Stimulated activated CD4-positive, alpha-beta T cell treated with anti-CD3 and anti-CD28 coated beads, Interleukin-1b, Interleukin-23, amount 100 ng/mL, for 24 hours (primary cell): ENCODE measurements at places on chromosomes 12 and 14.

GRCh38 chr12:120095736-120096135, 20.8 kb downstream of the RAB35 start:
- DNase-seq = no peak

DNA sequence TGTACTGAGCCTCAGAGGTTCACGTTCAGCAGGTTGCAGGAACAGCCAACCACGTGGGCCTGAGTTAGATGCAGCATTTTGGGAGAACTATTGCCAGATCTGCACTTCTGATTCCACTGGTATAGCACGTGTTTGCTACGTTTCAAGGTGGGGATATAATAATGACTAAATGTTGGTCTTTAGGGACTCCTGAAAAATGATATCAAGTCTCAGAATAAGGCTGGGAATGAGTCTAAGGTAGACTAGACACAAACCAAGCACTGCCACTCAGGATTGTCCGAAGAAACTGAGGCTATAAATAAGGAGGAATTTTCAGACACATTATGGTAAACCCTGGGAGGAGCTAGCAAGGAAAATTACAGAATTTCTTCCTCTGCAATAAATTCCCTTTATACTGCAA, 98.1 kb downstream of the ESR2 start:
- no peak for DNase-seq

- DNase-seq = no peak
These were observed 198.6 kb downstream of the ESR2 start for GRCh38 chr14:64095620-64096019.

DNA sequence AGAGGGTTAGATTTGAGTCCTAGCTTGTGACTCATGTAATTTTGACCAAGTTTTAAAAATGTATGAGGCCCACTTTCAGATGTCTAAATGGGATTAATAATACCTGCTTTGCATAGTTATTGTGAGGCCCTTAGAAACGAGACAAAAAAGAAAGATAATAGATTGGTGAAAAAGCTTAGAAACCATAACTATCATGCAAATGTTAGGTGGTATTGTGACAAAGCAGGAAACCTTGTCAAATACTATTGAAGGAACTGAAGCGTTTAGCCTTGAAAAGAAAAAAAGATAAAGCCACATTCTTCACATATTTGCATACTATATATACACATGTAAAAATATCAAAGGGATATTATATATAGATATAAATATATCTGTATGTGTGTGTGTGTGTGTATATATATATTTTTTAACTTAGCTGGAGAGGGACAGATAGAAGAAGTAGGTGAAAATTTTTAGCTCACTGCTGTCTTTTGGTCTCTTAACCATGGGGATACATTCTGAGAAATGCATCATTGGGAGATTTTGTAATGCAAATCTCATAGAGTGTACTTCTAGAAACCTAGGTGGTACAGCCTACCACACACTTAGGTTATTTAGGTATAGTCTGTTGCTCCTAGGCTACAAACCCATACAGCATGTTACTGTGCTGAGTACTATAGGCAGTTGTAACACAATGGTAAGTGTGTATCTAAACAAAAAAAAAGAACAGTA, 270.3 kb downstream of the CCDC91 start:
- DNase-seq = no peak

DNA sequence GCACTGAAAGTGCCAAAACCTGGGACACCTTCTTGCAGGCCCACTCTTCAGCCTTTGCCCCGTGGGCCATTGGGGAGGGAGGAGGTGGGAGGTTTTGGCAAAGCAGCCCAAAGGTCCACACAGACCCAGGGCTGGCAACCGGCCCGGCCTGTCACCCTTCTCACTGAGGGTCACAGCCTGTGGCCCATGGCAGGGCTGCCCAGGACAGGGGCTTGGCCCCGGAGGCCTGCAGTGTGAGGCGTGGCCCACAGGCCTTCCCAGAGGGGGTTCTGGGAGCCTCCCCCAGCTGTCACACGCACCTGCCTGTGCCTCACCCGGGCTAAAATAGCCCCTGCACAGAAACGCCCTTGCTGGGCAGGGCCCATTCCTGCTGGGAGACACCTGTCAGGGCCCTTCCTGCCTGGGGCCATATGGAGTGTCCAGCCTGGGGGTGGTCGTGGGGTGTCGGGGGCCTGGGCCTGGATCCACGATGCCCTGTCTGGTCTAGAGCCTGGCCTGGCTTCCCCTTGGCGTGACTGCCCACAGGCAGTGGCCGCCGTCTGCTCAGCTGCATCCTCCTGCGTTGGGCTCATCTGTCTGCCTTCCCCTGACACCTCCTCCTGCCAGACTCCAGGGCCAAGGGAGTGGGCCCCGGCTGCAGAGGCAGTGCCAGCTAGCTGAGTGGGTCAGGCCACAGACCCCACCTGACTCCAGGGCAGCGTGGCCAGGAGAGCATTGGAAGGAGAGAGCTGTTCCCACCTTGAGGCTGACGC, 19.2 kb downstream of the PACS2 start:
- DNase-seq = no peak

DNA sequence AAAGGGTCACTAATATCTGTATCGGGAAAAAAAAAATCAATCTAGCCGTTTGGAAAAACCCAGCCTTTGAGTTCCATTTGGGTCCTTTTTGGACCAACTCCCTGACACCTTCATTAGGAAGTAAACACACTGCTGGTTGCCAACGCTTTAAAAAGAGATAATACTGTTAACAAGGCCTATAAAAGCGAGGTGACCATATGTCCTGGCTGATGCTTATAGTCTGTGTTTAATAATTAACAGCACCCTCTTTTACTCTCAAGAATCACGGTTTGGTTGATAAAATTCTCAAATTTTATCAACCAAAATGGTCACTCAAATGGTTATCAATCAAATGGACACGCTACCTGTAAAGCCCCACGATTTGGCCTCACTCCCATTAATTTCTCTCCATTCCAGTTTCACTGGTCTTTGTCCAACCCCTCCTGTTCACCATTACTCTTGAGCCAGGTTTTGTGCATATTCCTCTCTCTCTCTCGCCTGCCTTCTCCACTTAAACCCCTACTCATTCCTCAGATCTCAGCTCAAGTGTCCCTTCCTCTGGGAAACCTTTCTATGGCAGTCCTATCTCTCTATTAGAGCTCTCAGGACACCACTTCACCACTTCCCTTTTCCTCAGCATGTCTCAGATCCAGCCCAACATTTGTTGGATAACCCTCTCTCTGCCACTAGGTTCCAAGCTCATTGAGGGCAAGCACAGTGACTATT, 9.5 kb downstream of the BTG1 start:
- DNase-seq = no peak

GRCh38 chr12:75658286-75658685, 146.9 kb upstream of the KRR1 start:
- no peak for DNase-seq

DNA sequence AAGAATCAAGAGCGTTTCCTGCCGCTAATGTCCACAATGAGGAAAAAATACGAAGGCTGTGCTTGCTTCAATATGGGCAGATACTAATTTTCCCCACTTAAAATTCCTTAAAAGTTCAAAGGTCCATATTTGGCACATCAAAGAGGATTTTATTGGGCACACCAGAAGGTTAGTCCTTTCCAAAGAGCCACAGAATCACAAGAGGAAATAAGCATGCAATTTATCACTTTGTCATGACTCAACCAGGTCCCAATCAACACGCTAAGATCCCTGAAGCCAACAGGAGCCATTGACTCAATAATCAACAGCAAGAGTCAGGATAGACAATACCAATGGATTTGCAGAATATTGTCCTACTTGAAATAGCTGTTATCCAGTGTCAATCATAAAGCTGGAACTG, 80.6 kb downstream of the MAP1LC3B2 start:
- no peak for DNase-seq

DNA sequence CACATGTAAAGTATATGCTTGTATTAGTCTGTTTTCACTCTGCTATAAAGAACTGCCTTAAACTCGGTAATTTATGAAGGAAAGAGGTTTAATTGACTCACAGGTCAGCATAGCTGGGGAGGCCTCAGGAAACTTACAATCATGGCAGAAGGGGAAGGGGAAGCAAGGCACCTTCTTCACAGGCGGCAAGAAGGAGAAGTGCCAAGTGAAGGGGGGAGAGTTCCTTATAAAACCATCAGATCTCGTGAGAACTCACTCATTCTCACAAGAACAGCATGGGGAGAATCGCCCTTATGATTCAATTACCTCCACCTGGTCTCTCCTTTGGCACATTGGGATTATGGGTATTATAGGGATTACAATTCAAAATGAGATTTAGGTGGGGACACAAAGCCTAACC, 229.5 kb upstream of the PLXNC1 start:
- no peak for DNase-seq

DNA sequence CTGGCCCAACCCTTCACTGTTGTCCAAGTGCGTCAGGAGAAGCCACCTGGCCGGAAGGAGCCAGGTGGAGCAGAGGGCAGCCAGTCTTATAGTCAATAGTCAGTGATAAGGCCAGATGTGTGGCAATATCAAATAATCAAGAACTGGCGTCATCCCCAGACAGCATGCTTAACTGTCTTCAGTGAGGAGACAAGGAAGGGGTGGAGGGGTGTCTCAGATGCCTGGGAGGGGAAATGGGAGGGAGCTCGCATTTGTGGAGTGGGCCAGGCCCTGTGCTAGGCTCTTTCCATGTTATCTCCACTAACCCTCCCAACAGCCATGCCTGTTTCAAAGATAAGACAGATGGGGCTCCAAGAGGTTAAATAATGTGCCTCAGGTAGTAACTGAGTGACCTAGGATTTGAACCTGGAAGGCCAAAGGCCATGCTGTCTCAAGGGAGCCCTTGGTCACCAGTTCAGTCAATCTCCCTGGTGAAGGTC, 48.9 kb upstream of the FOS start:
- DNase-seq = no peak

DNA sequence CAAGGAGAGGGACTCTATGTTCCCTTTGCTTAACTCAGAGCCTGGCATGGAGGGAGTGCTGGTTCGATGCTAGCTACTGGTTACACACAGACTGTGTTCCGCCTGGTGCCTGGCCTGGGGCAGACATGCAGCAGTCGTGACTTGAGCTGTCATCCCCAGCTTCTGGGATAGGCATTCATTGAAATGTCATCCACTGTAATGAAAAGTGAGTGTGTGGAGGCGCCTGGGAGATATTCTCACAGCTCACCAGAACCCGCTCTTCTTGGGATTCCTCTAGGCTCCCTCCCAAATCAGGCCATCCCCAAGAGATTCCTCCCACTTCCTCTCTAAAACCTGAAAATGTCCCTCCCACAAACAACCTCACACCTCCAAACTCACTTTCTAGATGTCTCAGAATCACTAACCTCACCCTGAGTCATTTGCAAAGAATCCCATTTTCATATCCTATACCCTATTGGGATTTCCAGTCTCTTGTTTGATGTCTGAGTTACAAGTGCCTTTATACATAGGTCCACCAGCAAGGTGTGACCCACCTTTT, 82.8 kb downstream of the CRACR2A start:
- no peak for DNase-seq

- DNase-seq = no peak
These were observed 187.3 kb upstream of the EGLN3 start for GRCh38 chr14:34138175-34138574.

- DNase-seq = no peak
These were observed 130.8 kb downstream of the ADGRD1 start for GRCh38 chr12:131084341-131085011.

DNA sequence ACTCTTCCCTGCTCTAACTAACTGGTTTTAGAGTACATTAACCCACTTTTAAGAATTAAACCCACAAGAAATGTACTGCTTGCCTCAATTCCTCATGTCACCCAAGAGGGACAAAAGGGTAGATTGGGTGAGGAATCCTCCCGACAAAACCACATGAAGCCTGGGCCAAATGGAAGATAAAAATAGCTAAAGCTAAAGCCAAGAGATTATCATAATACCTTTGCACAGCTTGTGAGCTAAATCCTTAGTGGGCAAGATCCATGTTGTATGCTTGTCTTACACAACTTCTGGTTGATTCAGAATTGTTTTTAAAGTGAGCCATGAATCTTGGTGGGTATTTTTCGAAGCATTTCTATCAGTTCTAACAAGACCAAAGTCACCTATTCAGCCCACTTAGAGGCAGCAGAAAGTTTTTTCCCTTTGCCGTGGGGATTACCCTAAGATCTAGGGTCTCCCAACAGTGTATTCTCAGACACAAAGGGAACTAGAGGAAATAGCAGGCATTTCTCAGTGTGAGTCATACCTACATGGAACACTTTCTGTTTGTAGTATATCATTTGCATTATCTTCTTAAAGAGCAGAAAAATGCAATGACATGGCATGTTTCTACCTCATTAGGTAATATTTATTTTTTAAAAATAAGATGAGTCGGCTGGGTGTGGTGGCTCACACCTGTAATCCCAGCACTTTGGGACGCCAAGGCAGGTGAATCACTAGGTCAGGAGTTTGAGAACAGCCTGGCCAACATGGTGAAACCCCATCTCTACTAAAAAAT, 616.6 kb downstream of the KCNH5 start:
- no peak for DNase-seq

DNA sequence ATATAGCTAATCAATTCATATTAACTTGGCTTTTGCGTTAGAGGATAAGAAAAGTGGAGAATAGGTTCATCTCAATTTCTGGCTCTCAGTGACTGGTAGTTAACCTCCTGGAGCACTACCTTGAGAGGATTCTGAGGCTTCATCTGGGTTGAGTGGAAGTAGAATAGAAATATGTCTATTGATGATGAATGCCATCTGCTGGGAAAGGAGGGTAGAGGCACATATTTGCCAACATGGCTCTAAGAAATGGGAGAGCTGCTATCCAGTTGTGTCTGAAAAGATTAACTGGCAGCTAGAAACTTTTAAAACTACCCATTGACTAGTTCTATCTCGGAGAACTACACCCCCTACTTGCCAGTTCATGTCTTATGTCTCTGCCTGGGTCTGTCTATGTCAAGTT, 530.1 kb downstream of the NRXN3 start:
- DNase-seq = no peak

DNA sequence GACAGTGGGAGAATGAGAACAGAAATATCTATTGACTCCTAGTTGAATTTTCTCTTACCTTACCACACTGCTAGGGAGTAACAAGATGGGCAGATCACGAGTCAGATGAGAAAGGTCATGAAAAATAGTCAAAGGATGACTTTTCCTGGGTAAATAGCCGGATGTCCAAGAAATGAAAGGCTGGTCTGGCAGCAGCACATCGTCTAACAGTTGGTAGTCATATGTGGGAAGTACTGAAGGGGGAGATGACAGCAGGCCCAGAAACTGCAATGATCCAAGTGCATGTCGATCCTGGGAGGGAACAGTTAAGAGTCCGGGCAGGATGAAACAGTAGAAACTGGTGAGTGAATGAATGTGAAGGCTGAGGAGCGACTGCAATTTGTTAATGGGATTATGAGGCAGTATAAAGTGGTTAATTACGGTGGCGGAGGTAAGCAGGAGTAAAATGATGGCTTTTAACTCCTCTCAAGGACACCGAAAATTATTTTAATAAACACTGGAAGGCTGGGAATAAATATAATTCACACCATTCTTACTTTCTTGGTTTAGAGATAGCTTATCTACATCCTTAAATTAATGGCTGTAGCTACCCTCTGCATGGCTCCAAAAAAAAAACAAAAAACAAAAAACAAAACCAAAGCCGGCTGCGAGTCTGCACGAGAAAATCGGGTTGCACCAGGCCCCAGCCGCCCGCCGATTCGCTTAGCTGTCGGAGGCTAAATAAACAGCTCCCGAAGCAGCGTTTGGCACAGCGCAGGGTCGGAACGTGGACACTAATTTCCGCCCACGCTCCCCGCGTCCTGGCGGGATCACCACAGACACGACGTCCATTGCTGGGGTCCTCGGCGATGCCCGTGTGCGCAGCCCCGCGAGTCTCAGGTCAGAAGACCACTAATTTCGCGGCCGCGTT, 1.0 kb upstream of the ERC1 start:
- DNase-seq = peak; percentile 24
